ENCODE measurements at places on chromosomes 5 and 9.
A peak's percentile ranks its signal among the peaks of the same experiment; 100 is the strongest.

- DNase-seq = no peak
These were observed 196.2 kb downstream of the FRMD3 start for GRCh38 chr9:83342006-83342405.

GRCh38 chr5:78747055-78747454 is 98.5 kb upstream of the LHFPL2 start:
- DNase-seq = no peak

GRCh38 chr5:8961219-8961618 is 584.7 kb downstream of the SEMA5A start:
- no peak for DNase-seq

DNA sequence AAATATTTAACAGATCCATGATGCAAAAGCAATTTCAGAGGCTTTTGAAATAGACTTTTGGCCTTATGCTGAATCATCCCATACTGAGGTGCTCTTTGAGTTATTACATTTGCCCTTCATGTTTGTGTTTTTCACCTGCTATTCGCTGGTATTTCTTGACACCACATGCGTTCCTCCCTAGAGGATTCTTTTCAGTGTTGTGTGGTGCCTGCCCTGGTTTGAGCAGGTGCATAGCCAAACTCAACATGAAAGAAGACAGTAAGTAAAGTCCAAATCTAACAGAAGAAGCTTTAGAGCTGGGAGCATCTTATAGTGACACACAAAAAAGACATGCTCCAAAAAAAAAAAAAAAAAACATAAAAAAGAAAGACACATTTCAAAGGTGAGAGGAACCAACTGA is 796.3 kb downstream of the SEMA5A start:
- no peak for DNase-seq

- no peak for DNase-seq
These were observed 78.8 kb upstream of the SPRY4 start for GRCh38 chr5:142403583-142403982.

GRCh38 chr9:99106044-99106375 is 1.1 kb downstream of the TGFBR1 start:
- no peak for DNase-seq

DNA sequence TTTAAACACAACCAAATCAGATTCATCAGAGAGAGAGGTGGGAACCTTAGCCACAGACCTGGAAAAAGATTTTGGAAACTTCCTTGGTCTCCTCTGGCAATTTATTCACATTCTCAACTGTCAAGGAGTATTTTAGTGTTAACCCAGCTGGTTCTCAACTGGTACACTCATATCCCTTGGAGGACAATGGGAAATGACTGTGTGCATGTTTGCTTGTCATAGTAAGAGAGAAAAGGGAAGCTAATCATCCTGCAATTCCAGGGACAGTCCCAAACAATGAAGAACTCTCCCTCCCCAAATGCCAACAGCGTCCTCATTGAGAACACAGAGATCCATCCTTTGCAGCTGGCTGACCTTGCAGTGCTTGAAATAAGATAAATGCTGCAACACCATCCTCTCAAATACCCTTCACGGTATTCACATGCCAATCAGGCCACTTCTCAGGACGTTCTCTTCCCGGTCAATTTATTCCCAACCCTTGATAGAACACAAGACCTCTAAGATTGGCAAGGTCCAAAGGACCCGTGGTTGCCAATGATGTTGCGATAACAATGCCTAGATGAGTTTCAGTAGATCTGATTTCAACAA is 75.5 kb downstream of the EPB41L4B start:
- DNase-seq = no peak

- peak; percentile 55 for DNase-seq
These were observed 3.2 kb downstream of the PIP5KL1 start for GRCh38 chr9:127927201-127927987.

- no peak for DNase-seq
These were observed 177.4 kb downstream of the SAXO1 start for GRCh38 chr9:18855656-18856055.

DNA sequence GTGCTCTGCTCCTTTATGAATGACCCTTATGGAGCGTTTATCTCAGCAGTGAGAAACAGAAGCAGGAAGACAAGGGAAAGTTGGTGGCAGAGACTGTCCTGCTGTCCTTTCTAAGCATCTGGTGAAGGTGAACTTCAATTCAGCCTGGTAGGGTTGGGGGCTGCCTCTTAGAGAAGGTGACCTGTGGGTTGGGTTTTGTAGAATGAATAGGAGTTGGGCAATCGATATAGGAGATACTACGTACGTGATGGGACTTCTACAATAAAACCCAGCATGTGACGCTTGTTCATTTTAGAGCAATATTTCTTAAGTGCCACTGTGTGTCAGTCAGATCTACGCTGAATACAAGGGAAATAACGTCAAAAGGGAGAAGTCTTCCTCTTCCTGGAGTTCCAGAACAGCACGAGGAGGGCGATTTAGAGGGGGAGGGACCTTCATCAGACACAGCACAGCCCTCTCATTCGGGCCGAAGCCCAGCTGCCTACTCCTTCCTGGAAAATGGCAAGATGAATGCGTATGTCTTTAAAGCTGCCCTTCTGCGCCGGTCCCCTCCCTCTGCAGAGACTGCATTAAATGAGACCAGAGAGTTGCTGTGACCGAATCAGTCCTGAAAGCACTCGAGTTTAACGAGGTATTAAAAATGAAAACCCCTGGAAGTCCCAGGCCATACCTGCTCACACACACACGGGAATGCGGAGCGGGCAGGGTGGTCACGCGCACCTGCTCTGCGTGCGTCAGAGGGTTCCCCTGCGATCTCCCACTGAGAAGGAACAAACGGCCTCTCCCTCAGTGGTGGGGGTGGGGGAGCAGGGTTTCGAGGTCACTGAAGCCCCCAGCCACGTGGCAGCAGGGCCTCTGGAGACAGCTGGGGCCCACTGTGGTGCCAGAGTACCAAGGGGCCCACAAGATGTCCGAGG is 85.3 kb upstream of the SARDH start:
- no peak for DNase-seq

- no peak for DNase-seq
These were observed 343 bp downstream of the KIAA0825 start for GRCh38 chr5:94618029-94618492.

DNA sequence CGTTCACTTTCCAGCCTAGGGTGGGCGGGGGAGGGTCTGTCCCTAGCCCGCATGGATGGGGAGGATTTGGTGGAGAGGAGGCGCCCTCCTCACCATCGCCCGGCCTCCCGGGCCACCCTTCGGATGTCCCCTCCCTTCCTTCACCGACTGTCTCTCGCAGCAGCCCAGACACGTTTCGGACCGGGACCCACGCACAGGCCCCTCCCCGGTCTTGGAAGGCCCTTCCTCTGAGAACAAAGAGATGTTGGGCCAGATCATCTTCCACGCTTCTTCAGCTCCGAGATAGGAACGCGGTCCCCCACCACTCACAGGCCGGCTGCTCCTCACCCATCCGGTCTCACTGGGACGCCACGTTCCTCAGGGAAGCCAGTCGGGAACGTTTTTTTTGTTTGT is 640 bp upstream of the DPM2 start:
- no peak for DNase-seq

GRCh38 chr9:114701988-114702387 is 20.0 kb upstream of the TEX48 start:
- no peak for DNase-seq

- DNase-seq = no peak
These were observed 103.4 kb downstream of the DAB2IP start for GRCh38 chr9:121754655-121755436.

DNA sequence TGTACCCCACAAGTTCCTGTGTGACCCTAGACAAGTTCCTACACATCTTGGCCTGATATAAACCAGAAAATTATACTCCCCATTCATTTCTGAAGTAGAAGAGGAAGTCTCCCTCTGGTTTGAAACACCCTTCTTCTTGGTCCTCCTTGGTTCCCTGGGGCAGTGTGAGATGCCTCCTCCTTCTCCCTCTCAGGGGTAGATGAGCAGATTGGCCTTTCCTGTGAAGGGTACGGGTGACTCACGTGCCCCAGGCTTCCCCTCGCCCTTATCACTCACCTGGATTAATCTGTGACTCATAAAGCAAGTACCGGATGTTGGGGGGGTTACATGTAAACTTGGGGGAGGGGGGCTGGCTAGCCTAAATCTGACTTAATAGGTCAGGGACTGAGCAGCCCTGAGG is 11.1 kb upstream of the AQP3 start:
- no peak for DNase-seq

- no peak for DNase-seq
These were observed 474.0 kb upstream of the ACTBL2 start for GRCh38 chr5:57956636-57957035.

- no peak for DNase-seq
These were observed 290.1 kb downstream of the AGTPBP1 start for GRCh38 chr9:85451680-85452079.

GRCh38 chr5:90548069-90548593 is 10.5 kb upstream of the ADGRV1 start:
- no peak for DNase-seq

GRCh38 chr5:12883395-12883794 is 979.1 kb upstream of the CTNND2 start:
- no peak for DNase-seq

DNA sequence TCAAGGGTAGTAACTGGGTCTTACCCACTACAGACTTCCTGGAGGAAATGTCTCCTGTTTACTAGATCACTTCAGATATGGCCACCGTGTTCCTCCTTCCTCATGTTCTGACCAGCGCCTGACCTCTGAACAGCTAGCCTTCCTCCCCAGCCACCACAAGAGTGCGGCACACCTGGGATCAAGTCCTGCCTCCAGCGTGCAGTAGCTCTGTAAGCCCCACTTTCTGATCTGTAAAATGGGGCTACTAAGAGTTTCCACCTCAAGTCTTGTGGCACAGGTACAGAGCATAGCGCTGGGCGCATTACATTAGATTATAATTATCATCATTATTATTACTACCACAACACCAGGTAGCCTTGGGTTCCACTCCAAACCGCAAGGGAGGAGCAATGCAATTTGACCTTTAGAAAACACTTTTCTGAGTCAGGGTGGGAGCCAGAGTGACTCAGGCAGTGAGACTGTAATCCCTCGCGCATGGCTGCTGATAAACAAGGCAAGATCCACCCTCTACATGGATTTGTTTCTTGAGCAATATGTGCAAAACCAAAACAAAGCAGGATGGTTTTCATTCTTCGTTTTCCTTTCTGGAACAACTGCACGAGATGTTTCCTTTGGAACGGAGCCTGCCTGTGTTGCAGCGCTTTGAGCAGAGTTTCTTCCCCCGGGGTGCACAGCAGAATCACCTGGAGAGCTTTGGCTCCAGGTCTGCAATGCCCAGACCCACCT is 65.0 kb upstream of the ANGPTL2 start:
- DNase-seq = no peak

DNA sequence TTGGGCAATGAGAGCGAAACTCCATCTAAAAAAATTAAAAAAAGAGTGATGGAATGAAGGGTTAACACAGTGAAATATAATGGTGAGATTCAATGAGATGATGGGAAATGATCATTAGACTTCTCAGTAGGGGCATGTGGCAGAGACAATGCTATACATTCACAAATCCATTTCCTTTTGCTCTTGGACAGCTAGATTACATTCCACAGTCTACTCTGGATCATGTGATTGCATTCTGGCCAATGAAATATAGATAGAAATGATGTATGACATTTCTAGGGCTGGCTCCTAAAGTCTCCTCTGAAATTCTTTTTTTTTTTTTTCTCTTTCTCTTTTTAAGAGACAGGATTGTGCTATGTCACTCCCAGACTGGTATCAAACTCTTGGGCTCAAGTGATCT is 3.8 kb upstream of the GALT start:
- DNase-seq = no peak
